ENCODE measurements at places on chromosomes 7 and 10. TPM values are rescaled to one million over a fixed set of nuclear protein-coding genes. Genes with fewer than 3 reads are reported as not detected.

MEPCE gene
- total RNA-seq: 66.7 TPM

MAGI2 gene
- total RNA-seq: 0.31 TPM

ELMO1 gene
- total RNA-seq: 97.2 TPM

DNA sequence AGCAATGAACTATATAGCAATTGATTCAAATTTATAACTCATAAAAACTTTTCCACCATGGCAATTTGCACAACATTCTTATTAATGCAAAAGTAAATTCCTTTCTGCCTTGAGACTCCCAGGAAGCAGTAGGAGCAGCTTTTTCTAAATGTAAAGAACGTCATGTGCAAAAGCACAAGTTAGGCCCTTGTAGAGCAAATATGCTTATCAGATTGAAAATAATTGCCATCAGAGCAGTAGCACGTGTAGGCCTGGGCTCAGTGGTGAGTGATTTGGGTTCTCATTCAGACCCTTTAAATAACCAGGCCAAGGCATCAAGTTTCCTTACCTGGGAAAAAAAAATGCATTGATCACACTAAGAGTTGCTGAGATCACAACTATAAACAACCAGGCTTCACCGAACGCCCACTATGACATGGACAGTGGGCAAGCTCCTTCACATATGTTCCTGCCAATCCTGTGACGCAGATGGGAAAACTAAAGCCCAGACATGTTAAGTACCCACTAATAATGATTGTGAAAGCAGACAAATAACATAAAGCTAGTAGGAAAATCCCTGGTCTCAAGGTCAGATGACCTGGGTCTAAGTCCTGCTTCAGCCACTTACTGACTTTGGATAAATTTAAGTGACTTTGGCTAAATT is 22.1 kb upstream of the SAR1A start:
- H3K36me3 ChIP-seq: no peaks in the 10 kb centered on the region
- H3K27ac ChIP-seq: peak overlapping the region; percentile 33
- DNase-seq: no peak
- H3K4me1 ChIP-seq: peaks cover 10% of the 10 kb centered on the region

GRCh38 chr10:131872827-131873375 is 27.9 kb upstream of the PPP2R2D start:
- H3K36me3 ChIP-seq: no peaks in the 10 kb centered on the region
- H3K4me3 ChIP-seq: no peak overlapping the region
- H3K27me3 ChIP-seq: peaks cover 26% of the 10 kb centered on the region
- H3K4me1 ChIP-seq: no peaks in the 10 kb centered on the region
- DNase-seq: no peak

DNA sequence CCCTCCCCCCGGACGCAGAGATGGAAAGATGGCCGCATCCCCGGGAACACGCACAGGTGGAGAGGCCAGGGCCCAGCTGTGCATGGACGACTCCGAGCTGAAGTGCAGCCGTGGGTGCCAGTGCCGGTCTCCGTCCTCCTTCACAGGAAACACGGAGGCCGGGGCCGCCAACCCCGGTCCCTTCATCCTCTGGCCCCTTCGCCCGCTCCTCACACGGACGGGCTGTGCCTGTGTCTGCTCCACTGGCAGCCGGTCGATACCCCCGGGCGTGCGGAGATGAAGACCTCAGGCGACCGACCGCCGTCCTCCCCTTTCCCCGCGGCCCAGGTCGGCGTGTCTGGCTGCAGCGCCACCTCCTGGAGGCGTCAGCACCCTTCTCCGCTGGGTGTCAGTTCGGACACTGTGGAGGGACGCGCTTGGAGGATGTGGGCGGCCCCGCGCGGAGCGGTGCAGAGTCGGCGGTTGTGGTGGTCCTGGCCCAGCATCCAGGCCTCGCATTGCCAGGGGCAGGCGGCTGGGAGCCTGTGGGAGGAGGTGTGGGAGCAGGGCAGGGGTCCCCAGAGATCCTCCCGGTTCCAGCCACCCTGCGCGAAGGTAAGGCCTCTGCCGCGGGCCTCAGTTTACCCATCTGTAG is 9.9 kb downstream of the ZNF511 start:
- peak; percentile 81 for DNase-seq
- H3K36me3 ChIP-seq: no peaks in the 10 kb centered on the region
- peak overlapping the region; percentile 84 for H3K4me3 ChIP-seq
- no peak overlapping the region for H3K27ac ChIP-seq
- H3K27me3 ChIP-seq: peaks cover 8% of the 10 kb centered on the region

GRCh38 chr10:58140054-58140453 is 127.6 kb downstream of the IPMK start:
- no peaks in the 10 kb centered on the region for H3K36me3 ChIP-seq
- H3K27me3 ChIP-seq: peaks cover 20% of the 10 kb centered on the region
- no peak for DNase-seq
- H3K27ac ChIP-seq: no peak overlapping the region
- peaks cover 9% of the 10 kb centered on the region for H3K4me1 ChIP-seq
- no peak overlapping the region for H3K4me3 ChIP-seq

- no peaks in the 10 kb centered on the region for H3K36me3 ChIP-seq
- H3K27ac ChIP-seq: no peak overlapping the region
- H3K27me3 ChIP-seq: peaks cover 14% of the 10 kb centered on the region
- no peak for DNase-seq
Observed at GRCh38 chr7:140541176-140541512, 61.8 kb upstream of the MKRN1 start.

- no peaks in the 10 kb centered on the region for H3K4me1 ChIP-seq
- DNase-seq: no peak
- H3K27ac ChIP-seq: peak overlapping the region; percentile 46
- no peaks in the 10 kb centered on the region for H3K27me3 ChIP-seq
- H3K4me3 ChIP-seq: no peak overlapping the region
Observed at GRCh38 chr7:33287738-33288137, 158.4 kb downstream of the BBS9 start.
